ENCODE measurements at places on chromosomes 11 and 22. TPM values are rescaled to one million over a fixed set of nuclear protein-coding genes. Genes with fewer than 3 reads are reported as not detected.

DNA sequence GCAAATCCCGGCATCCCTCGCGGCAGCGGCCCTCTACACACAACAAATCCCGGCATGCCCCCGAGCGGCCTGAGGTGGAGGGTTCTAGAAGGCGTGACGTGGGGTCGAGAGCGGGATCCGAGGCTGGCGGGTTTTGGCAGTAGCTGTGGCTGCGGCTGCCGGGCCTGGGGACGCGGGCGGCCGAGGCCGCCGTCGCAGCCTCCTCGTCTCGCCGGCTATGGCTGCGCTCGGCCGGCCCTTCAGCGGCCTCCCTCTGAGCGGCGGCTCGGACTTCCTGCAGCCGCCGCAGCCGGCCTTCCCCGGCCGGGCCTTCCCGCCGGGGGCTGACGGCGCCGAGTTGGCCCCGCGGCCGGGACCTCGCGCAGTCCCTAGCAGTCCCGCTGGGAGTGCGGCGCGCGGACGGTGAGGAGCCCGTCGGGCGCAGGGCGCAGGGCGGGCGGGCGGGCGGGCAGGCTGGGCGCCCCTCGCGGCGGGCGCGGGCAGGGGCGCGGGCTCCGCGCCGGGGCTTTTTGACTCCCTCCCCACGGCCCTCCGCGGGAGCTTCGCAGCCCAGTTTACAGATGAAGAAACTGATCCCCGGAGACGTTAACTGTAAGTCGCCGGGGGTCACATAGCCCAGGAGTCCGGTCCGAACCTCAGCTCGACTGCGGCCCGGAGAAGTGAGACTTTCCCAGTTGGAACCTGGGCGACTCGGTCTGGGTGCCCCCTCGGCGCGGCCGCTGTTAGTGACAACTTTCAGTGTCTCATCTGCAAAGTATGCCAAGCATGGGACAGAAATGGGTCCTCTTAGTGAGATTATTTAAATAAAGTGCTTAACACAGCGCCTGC, at the start of gene CCDC117:
CCDC117 (plus strand) TSS at position 63 of the 828 bp plus-strand sequence; CDS start at position 218, 155 bp downstream.
- DNase-seq, result peak; percentile 88

- no peak for DNase-seq
Observed at GRCh38 chr11:126959700-126960099, 40.9 kb downstream of the KIRREL3 start.

KRTAP5-11 gene
- total RNA-seq, result not detected

- no peak for DNase-seq
Observed at GRCh38 chr11:6941970-6942369, 15.7 kb downstream of the ZNF215 start.

OR52I2 gene
- not detected for total RNA-seq

KRTAP5-2 gene
- total RNA-seq, result not detected

All from CD8-positive, alpha-beta memory T cell (primary cell).